ENCODE measurements at places on chromosomes 16 and 17.

GRCh38 chr17:76537578-76538280, at the start of gene CYGB:
Gene CYGB, minus strand, starts transcription at chr17:76537709. Its CDS starts 167 bp downstream, at chr17:76537542.
- DNase-seq = no peak

DNA sequence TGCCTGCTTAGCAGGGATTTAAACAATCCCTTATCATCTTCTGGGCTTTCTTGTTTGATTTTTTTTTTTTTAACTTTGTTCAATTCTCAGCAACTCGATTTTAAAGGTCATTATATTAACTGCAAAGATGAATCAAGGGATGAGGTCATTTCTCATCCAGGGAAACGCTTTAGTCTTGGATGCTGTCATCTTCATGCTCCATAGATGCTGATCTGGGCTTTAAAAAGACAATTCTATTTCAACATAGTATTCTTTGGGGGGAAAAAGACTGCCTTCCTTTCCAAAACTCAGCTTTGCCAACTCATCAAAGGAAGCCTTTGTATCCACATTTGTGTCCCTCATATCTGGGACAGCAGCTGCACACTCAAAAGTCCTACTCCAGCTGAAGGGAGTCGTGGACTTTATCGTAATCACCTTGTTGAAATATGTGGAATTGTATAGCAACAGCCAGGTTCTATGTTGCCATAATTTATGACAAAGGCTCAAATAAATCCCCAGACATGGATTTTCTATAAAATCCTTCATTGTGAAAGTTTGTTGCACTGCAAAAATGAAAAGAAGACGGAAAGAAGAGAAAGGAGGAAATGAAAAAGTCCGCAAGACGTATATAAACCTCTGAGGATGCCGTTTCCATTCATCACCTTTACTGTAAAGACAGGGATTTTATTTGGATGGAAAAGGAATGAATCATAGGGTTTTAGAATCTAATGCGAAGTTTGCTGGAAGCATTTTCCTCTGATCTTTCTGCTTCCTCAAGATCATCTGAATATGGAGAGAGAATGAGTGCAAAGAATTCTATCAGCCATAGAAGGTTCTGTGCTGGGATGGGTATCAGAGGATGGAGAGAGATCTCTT, 48.6 kb upstream of the XYLT1 start:
- no peak for DNase-seq

DNA sequence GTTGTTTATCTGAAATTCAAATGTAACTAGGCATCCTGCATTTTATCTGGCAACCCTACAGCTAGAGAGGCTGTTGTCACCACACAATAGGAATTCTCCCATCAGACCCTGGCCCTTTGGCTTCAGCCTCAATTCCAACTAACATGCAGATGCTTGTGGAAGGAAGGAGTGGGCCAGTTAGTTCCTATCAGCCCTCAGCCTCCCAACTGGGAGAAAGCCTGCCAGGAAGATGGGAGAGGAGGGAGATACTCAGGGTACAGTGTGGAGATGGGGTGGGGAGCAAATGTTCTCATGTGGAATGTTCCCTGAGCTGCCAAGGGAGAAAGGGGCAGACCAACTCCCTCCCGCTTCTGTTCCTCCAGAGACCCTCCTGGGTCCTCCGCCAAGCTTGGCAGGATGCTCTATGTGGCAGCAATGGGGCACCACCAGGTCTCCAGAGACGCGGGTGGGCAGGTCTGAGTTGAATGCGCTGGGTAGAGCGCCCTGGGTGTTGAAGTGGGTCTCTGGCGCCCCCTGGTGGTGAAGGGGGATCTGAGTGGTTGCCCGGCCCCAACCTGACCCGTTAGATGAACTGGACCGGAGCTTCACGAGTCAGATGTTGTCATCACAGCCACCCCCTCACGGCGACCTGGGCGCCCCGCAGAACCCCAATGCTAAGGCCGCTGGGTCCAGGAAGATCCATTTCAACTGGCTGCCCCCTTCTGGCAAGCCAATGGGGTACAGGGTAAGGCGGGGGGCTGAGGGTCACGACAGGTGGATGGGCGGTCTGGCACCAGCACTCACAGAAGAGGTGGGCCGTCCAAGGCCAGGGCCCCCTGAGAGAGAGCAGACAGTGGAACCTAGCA, 15.2 kb downstream of the GALK1 start:
- peak; percentile 86 for DNase-seq

GRCh38 chr17:42276359-42276608, at the start of gene STAT5B:
Gene STAT5B, minus strand, starts transcription at chr17:42276391. Its CDS starts 44,264 bp downstream, at chr17:42232127.
- DNase-seq = peak; percentile 42

DNA sequence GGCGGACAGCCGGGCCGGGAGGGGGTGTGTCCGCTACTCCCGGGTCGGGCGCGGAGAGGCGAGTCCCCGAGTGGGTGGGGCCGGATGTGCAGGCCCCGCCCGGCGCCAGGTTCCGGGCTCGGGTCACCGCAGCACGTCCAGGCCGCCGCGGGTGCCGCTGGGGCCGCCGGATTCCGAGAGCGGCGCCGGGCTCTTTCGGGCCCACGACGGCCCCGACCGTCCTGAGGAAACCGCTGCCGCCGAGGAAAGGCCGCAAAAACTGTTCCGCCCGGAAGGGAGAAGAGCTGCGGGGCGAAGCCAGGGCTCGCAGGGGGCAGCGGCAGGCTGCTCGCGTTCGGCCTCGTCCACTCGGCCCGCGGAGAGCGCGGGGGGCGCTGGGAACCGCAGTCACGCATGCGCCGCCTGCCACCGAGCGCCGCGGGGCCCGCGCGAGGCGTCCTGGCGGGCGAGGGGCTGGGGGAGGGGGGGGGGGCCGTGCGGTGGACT, at the start of gene ZKSCAN2:
Gene ZKSCAN2 (minus strand): TSS at position 376 of the 486 bp plus-strand sequence. CDS start 718 bp downstream, outside the sequence.
- peak; percentile 59 for DNase-seq

DNA sequence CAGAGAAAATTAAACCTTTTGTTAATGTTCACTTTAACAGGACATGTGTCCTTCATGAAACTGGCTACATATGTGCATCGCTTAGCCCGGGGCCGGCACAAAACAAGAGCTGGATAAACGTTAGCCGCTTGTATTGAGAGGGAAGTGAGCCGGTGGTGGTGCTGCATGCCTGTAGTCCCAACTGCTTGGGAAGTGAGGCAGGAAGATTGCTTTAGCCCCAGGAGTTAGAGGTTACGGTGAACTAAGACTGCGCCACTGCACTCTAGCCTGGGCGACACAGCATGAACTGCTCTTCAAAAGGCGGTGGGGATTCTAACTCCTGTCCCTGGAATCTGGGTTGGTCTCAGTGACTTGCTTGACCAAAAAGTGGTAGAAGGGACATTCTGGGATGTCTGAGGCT, 15.0 kb upstream of the SPHK1 start:
- no peak for DNase-seq

GRCh38 chr17:82328141-82328993, 5.2 kb downstream of the SECTM1 start:
- no peak for DNase-seq

GRCh38 chr16:8655184-8655717, 19.2 kb upstream of the ABAT start:
- no peak for DNase-seq

GRCh38 chr16:46743232-46743719, 4.9 kb downstream of the MYLK3 start:
- DNase-seq = no peak

DNA sequence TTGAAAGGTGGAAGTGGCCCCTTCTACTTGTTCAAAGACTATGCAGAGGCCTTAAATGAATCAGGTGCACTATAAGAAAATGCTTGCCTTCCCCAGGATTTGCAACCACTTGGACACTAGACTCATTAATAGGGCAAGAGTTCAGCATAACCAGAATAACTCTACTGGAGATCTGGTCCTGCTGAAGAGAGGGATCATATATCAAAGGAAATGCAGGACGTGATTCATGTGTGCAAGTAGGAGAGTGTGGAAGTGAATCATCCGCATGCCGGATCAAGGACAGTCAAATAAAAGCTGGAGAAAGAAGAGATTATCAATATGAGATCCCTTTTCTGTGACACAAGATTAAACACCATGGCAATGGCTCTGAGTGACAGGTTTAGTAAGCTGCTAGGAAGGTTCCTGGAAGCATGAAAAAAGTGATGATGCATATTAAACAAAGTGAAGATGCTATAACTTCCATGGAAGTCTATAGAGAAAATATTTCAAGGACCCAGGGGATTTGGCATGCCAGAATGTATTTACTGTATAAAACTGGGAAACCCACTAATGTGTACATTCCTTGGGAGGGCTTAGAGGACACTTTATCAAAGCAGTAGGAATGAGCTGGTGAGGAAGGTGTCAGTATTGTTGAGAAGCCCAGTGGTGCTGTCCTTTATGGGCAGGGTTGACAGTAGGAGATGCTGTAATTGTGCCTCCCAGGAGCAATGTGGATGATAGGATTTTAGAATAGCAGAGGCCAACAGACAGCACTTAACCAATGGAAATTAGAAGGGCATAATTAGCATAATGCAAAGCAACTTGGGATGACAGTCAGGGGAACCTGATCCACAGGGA, 133.1 kb downstream of the ABCA8 start:
- no peak for DNase-seq

DNA sequence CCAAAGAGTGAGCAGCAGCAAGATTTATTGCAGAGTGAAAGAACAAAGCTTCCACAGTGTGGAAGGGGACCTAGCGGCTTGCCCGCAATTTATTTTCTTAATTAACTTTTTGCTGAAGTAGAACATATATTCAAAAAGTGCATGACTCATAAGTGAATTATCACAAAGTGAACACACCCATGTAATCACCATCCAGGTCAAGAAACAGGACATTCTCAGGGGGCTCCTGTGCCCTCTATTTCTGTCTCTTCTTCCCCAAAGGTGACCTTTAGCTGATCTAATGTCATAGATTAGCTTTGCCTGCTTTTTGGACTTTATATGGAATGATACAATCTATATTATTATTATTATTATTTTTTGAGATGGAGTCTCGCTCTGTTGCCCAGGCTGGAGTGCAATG, 19.9 kb downstream of the ERAL1 start:
- DNase-seq = no peak

- DNase-seq = no peak
These were observed 34.7 kb upstream of the GUCY2D start for GRCh38 chr17:7967751-7968150.

DNA sequence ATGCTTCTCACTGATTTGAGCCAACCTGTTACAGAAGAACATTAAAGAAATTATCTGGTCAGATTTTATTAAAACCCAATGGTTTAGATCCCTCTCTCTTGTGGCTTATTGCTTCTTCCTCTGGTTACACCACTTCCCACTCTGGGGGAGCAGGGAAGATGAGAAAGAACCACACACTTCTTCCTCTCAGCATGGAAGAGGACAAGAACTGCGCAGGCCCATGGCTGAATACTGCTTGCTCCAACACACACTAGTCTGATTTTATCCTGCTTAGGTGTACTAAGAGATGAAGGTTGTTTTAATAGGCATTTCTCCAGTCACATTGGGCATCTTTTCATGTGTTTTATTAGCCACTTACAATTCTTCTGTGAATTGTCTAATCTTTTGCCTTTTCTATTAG, 27.6 kb downstream of the MAP3K3 start:
- DNase-seq = no peak

DNA sequence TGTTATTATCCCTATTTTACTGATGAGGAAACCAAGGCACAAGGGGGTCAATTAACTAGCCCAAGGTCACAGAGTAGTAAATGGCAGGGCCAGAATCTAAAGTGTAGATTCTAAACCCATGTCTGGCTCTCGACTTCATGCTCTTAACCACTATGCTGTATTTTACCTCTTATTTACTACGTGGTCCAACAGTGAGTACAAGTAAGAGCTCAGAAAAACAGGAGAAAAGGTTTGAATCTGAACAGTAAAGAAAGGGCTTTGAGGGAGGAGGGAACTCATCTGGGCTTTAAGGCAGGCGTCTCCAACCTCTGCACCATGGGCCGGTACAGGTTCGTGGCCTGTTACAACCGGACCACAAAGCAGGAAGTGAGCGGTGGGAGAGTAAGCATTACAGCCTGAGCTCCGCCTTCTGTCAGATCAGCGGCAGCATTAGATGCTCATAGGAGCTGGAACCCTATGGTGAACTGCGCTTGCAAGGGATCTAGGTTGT, 62.9 kb downstream of the SMURF2 start:
- peak; percentile 15 for DNase-seq

DNA sequence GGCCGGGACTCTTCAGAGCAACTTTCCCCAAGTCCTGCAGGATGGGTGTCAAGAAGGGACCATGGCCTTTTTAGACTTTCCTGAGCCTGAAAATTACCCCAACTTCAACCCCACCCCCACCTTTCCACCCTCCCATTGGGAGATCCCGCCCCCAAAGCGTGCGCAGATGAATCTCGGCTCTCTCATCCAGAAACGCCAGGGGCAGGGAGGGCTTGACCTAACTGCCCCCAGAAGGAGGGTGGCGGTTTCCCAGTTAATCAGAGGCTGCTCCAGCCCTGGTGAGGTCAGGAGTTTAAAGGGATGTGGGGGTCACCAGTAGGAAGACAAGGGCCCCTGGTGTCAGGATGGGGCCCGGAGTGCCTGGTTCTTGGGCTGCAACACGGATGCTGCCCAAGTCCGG, 480 bp downstream of the KIF19 start:
- DNase-seq = no peak

DNA sequence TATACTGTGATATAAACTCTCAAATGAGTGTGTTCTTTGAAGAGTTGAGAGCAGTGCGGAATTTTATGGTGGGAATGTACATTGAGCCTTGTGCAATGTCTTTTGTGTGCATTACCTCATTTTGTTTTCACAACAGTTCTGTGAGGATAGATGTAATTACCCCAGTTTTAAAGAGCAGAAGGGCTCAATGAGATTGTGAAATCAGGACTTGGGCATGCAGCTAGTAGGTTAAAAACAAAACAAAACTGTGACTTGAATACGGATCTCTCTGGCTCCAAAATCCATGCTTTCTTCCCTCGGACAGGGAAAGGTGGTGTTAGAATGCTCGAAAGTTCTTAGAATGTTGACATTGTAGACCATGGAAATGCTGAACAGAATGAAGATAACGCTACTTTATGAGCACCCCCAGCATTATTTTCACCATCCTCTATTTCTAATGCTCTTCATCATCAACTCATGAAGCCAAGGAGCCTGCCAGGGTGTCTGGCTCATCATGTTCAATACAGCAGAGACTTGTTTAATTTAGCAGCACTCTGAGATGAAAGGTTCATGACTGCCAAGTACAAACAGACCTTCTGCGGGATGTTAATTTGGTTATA, 17.1 kb downstream of the MRTFB start:
- no peak for DNase-seq

DNA sequence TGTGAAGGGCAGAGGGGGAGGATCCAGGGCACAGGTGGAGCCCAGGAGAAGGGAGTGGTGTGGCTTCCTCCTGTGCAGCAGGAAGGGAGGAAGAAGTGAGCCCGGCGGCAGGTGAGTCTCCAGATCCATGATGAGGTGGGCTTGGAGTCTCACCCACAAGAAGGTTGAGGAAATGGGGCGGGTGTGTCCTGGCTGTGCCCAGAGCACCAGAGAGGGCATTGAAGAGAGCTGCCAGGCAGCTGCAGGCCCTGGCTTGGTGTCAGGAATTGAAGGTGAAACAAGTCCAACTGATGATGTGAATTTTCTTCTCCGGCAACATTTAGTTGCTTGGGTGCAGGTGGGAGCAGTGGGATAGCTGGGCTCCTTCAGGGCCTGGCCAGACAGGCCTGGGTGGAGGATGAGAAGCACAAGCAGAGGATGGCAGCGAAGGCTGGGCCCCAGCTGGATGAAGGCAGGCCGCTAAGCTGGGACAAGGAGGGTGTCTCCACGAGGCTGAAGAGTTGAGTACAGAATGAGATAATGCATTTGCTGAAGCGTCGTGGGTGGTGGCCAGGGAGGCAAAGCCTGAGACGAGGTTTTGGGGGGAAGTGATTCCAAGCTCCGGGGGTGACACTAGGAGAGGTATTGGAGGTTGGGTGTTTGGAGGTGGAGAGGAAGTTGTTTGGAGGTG, 18.3 kb downstream of the NT5M start:
- DNase-seq = no peak

All from activated CD4-positive, alpha-beta T cell treated with anti-CD3 and anti-CD28 coated beads, Interleukin-2, amount 50 U/mL, for 4 hours (primary cell).